ENCODE measurements at places on chromosomes 13 and 19.

DNA sequence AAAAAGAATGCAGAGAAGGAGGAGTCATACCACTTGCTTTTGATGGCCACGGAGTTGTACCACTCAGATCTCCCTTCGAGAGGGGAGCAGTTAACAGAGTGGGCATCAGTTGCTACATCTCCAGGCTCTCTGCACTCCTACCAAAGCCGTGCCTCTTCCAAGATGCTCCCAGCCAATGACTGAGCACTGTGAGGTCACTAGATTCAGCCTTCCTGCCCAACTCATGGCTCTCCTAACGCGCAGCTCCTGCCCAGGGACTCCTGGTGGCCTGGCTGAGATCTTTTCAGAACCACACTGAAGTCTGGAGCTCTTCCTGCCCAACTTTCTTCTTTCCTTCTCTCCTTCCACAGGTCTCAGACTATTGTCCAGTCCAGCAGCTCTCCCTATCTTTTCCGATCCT lies 66.7 kb downstream of the LHFPL6 start:
- DNase-seq, result no peak

- no peak for DNase-seq
Measured at GRCh38 chr13:111275995-111276618, 44.3 kb upstream of the TEX29 start.

DNA sequence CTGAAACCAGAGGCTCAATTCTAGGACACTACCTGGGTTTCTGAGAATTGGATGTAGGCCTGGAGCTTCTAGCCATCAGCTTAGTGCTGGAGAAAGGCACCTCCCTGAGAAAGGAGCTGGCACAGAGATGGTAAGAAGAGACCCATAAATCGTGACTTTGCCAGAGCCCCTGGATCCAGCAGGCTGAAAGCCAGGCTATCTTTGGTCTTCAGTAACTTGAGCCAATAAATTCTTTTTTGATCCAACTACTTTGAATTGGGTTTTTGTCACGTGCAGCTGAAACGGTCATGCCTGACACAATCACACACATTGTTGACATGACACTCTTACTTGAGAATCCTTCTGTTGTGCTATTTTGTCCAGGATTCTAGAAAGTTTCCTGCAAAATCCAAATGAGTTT lies 103.4 kb downstream of the LHFPL6 start:
- no peak for DNase-seq

DNA sequence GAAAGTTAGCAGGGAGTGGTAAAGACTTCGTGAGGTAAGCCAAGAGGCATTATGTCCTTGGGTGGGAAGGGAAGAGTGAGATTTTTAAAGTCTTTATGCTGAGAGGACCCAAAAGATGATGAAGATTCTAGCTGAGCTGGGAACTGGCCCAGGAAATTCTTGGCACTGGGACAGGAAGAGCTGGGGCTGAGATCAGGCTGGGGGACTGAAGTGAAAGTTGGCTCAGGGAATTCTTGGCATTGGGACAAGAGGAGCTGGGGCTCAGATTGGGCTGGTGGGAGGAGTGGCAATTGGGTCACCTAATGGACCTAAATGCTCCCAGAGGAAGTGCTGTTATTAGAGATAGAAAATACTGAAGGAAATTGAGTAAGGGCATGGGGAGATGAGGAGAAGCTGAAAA lies 8.8 kb downstream of the SCEL start:
- DNase-seq, result no peak

DNA sequence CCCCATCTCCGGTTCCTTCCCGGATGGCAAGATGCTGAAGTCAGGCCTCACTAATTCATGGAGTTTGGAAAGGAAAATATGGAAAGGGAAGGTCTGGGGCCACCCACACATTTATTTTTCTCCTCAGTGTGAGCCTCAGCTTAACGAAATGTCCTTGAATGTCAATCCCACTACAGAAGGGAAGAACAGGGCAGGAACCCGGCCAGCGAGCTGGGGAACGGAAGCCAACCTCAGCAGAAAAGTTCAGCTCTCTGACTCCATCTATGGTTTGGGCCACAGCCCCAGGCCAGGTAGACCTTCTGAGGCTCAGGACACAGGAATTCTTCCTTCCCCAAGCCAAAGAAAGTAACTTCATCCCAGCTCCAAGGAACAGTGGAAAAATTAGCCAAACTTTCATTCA lies 8.4 kb downstream of the C19orf12 start:
- no peak for DNase-seq

- DNase-seq, result no peak
Measured at GRCh38 chr13:63880705-63881104, 2465.1 kb upstream of the PCDH20 start.

GRCh38 chr19:53871454-53871853 lies 3.8 kb downstream of the MYADM start:
- no peak for DNase-seq

Measured in activated CD8-positive, alpha-beta T cell treated with anti-CD3 and anti-CD28 coated beads, Interleukin-2, amount 10 ng/mL, durations not matched to agents 7 days and 5 days (primary cell).